ENCODE measurements at places on chromosomes 5 and 9.

- no peak for DNase-seq
Observed at GRCh38 chr5:83475391-83475863, 3.9 kb downstream of the VCAN start.

DNA sequence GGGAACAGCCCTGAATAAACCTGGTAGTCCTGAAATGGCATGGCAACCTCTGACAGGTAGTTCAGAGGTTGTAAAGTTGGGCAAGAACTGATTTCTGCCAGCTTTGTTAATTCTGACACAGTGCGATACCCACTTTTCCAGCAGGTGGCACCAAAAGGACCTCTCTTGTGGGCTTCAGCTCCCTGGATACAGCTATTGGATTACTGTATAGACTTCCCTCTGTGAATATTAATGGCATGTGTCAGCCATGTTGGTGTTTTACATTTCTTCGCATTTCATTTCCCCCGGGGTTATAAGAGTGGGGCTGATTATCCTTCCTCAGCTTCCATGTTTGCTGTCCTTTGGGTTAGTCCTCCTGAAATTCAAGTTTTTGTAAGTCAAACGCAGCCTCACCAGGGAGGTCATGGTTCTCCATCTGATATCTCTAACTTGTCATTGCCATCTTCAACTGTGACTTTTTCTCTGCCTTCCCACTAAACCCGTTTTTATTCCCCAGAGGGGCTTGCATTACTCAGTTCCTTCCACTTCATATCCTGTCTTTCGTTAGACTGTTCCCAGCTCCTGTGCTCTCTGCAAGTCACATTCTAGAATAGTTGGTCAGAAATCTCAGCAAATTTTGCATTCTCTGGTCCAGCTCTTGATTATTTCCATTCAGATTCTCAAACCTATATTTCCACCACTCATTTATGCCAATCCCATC lies 135.6 kb downstream of the LIFR start:
- DNase-seq = no peak

DNA sequence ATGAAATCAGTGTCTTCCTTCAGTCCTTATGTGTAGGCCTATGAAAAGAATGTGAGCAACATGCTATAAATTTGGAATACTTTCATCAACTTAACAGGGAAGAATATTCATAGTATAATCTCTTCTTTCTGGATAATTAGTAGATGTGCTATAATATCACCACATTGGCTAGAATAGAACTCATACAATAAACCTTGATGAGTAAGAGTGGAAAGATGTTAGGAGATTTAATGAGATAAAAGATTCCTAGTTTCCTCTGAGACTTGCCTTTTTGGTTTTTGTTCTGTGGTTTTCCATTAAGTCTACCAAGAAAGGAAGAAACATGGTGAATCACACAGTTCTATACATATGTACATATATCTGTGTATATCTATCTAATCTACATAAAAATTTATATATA lies 301.8 kb upstream of the PRR16 start:
- DNase-seq = no peak

DNA sequence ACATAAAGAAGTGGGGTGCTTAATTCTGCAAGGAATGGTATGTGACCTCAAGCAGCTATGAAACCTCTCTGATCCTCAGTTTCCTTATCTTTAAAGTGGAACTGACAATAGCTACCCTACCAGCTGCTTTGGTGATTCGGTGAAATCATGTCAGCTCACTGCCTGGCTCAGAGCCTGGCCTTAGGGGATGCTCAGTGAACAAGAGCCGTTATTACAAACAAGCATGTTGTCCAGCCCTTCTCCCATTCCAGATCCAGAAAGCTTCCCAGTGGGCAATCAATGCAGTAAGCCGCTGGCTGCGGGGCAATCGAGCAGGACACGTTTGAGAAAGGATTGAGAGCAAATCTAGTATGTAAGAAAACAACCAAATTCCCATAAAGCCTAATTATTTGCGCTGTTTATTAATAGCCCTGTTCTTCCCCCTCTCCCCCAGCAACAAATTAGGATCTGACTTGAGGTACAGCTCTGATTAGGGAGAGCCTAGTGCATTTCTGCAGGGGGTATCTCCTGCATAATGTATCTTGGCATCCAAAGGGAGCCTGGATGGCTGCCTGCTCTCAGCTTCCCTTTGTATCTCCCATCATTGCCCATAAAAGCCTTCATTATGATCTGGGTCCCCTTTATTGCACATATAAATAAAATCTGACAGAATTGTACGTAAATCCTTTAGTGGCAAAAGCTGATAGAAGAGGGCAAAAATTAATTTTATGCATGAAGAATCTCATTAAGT lies 371.4 kb downstream of the TMEM232 start:
- DNase-seq = no peak

DNA sequence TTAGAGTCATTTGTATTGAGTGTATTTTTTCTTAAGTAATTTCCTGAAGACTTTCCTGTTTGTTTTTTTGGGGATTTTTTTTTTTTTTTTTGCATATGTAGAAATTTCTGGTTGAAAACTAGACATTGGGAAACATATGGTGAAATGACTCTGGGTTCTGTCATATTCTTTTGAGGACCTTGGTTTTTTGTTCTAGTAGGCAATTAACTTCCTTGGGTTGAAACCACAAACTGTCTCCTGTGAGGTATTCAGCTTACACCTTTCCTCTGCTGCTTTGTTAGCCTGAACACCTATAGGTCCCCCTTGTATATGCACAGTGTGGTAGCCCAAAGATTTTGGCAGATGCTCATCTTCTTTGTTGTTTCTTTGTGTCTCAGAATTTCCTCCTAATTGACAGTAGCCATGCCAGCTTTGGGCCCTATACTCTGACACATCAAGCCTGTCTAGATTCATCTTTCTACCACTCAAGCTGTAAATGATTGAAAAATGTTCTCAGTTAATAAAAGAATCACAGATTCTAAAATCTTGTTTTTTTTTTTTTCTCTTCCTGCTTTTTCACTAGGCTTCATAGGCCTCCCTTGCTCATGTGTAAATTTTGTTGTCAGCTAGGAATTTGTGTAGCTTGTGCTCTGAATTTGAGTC lies 140.6 kb downstream of the COMMD10 start:
- DNase-seq = no peak

DNA sequence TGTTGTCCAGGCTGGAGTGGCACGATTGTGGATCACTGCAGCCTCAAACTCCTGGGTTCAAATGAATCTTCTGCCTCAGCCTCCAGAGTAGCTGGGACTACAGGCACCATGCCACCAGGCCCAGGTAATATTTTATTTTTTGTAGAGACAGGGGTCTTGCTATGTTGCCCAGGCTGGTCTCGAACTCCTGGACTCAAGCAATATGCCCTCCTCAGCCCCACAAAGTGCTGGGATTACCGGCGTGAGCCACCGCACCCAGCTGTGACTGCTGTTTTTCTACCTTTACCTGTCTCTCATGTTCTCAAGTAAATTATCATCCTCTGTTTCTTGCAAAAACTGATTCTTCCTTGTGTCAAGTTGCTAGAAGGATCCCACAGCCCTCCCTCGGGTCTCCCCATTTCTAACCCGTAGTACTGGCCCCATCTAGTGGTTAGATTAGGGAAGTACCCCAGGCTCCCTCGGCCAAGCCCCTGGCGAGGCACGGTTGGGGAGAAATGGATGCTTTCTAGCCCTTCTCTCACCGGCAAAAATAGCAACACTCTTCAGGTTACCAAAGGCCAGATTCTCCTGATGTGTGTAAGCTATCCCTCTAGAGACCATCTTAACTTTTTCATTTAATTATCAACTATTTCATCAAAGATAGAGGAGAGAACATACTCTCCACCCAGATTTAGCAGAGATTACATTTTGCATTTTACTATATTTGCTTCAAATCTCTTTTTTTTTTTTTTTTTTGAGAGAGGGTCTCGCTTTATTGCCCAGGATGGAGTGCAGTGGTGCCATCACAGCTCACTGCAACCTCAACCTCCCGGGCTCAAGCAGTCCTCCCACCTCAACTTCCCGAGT lies 19.2 kb upstream of the TOR1B start:
- DNase-seq = peak; percentile 70

Measured in natural killer cell treated with Interleukin-12 subunit alpha and Interleukin-12 subunit beta and Interleukin-15 and Interleukin-18, amount 100 ng/mL, for 72 hours (primary cell).